ENCODE measurements at places on chromosomes 11 and 22.

- DNase-seq = no peak
Observed at GRCh38 chr11:94673951-94674491, 94.1 kb upstream of the AMOTL1 start.

DNA sequence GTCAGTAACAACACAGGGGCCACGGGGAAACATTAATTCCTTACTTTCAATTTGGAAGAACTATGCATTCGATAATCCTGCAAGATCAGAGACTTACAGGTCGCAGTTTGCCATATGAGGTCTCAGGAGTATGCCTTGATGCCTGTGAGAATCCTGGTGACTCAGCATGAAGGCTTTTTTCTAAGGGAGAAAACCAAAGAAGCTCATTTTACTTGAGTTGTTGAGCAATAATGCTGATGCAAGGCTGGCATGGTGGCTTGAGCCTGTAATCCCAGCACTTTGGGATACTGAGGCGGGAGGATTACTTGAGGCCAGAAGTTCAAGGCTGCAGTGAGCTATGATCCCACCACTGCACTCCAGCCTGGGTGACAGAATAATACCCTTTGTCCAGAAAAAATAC is 26.6 kb downstream of the ATG16L2 start:
- DNase-seq = no peak

DNA sequence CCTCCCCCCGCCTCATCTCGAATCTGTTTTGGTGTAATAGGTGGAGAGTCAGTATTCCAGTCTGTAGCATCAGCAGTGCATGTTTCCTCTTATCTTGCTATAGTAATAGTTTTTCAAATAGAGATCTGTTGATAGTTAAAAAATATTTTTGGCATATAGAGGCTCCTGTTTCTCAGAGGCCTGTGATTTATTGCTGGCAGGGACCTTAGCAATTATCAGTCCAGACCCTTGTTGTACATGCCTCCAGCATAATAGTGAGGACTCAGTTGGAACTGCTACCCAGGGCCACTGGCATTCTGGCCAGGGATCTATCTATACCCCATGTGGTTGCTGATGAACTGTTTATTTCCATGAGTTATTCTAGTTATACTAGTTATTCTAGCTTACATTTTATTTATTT is 52.6 kb downstream of the SPECC1L start:
- DNase-seq = no peak

DNA sequence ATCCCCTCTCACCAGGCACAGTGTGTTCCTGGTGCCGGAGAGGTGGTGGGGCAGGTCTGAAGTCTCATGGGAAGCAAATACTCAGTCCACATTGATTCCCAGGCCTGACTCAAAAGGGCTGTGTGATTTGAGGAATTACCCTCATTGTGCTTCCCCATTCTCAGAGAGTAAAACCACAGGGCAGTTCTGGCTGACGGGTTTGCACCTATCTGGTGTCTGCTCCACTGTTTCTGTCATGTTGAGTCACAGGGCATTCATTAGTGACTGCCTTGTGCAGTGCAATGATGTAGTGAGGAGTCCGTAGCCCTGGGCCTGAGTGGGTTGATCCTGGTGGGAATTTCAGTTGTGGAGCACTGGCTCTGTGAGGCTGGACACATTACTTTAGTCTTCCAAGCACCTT is 85.2 kb upstream of the ARHGAP20 start:
- DNase-seq = no peak

DNA sequence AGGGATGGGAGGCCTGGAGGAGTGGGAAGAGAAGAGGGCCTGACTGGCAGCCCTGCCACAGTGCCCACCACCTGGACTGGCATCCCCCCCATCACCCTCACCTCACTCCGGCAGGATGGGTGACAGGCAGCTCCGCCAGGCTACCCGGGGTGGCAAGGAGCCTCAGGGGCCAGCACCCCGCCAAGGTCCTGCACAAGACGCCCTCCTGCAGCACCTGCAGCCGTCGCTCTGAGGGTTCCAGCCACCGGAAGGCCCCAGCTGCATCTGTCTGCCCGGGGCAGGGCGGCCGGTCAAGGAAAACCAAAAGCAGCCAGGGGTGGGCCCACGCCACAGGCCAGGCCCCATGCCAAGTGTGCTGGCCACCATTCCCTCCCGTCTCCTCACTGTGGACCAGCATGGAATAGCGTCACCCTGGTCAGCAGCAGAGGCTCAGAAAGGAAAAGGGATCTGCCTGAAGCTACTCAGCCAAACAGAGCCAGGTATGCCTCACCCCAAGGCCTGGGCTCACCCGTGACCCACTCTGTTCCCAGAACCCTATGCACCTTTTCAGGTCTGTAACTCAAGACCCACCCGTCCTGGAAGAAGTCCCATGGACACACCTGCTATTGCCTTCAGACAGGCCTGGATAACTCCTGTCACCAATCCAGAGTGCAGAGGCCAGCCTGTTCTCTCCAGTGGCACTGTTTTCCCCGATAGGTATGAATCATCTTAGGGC is 7.0 kb downstream of the RHBDD3 start:
- DNase-seq = no peak

DNA sequence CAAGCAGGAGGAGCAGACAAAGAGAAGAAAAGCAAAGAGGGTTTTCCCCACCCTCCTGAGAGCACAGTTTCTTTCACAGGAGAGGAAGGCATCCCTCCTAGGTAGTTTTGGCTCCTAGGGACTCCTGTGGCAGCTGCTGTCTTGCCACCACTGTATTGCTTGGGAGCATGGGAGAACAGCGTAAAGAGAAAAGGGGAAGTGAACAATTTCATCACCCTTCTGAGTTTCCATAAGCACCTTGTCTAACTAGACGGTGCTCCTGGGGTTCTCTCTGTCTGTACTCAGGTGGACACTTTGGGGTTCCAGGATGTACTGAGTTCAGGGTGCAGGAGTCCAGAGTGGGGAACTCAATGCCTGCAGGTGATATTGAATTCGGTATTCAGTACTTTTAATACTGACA is 1430.5 kb downstream of the TBC1D22A start:
- DNase-seq = no peak
